ENCODE measurements at places on chromosomes 6 and 20. TPM values are rescaled to one million over a fixed set of nuclear protein-coding genes. Genes with fewer than 3 reads are reported as not detected.

The DDR1 gene
- total RNA-seq = 30.9 TPM

The MTCH1 gene
- total RNA-seq = 394 TPM

The AHI1 gene
- total RNA-seq = 37.2 TPM

The VGLL2 gene
- total RNA-seq = not detected

The RUNX2 gene
- total RNA-seq = 8.3 TPM

The RXRB gene
- total RNA-seq = 27.8 TPM

The PRDM13 gene
- not detected for total RNA-seq

The PLCB1 gene
- 22.1 TPM for total RNA-seq

The NKX2-4 gene
- not detected for total RNA-seq

The SIRPB2 gene
- not detected for total RNA-seq

The NOTCH4 gene
- total RNA-seq = 0.42 TPM

The GPR63 gene
- 0.59 TPM for total RNA-seq

The WFDC2 gene
- not detected for total RNA-seq

The PCMT1 gene
- 161 TPM for total RNA-seq

The SDCBP2 gene
- total RNA-seq = 1.2 TPM

The PHACTR3 gene
- not detected for total RNA-seq

The LGSN gene
- not detected for total RNA-seq

The MYCT1 gene
- 0.46 TPM for total RNA-seq

The SH3BGRL2 gene
- total RNA-seq = 7.2 TPM

The RIPOR2 gene
- total RNA-seq = 0.42 TPM

The C6orf58 gene
- total RNA-seq = not detected
